ENCODE measurements at places on chromosomes 3 and 15.

GRCh38 chr3:103247459-103247858 lies 812.6 kb downstream of the ZPLD1 start:
- DNase-seq = no peak

- no peak for DNase-seq
Measured at GRCh38 chr3:23654571-23654970, 151.2 kb upstream of the UBE2E1 start.

DNA sequence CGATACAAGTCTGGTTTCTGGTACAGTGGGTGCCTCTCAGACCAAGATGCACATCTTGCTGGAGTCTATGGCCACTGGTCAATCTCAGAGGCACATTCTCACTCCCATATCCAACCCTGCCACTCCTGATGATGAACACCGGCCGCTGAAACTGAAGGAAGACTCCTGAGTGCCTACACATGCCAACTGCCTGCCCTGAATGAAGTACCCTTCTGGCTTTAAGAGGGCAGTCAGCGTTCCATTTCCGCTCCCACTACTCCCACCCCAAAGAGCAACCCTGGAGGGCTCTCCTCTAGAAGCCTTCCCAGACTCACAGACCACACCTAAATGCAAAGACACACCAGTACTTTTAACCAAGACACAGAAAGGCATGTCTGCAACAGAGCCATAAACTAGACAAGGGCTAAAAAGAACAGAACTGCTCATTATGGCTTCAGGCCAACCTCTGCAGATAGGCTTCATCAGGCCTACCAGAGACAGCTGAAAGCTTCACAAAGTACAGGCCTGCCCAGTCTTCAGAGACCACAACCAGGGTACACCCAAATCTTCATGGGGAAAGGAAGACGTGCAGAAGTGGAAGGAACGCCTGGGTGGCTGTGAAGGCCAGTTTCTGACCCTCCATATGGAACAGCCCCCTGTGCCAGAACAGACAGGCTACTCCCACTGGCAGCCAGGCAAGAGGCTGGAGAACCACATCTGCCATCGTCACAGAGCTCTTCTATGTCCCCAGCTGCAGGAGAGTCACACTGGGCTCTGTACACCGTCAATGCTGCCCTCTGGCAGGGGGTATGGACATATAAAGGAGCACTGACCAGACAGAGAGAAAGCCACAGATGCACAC lies 14.3 kb downstream of the ANP32A start:
- no peak for DNase-seq

- DNase-seq = no peak
Measured at GRCh38 chr15:92711457-92711831, 55.9 kb upstream of the FAM174B start.

- DNase-seq = no peak
Measured at GRCh38 chr3:15276028-15276724, 56.2 kb downstream of the SH3BP5 start.
